ENCODE measurements at places on chromosomes 1 and 21.

GRCh38 chr1:183837062-183837461, 32.1 kb downstream of the RGL1 start:
- DNase-seq: no peak

- no peak for DNase-seq
Measured at GRCh38 chr1:94325377-94326302, 88.3 kb upstream of the ARHGAP29 start.

GRCh38 chr21:39601187-39601928, 11.4 kb upstream of the B3GALT5 start:
- DNase-seq: no peak

DNA sequence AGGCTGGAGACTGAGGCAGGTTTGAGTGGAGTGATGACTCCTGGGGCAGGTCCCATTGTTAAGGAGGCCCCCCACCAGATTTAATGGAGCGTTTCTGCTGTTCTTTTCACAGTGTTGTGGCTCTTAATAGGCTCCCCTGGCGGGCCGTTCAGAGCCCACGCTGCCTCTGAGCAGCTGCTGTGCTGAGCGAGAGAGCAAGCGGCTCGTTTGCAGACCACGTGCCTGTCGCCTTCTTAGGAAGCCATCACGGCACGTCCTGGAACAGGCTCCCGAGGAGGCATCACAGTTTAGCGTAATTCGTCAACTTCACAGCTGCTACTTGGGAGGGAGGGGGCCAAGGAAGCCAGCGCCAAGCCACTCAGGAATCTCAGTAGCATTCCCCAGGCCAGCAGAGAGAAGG, 70.5 kb upstream of the CTTNBP2NL start:
- DNase-seq: no peak

- no peak for DNase-seq
Measured at GRCh38 chr1:78536427-78536826, 45.7 kb downstream of the PTGFR start.

- DNase-seq: peak; percentile 84
Measured at GRCh38 chr1:153494976-153495535, 34.6 kb upstream of the S100A7 start.

GRCh38 chr1:180917306-180918065, 4.8 kb downstream of the KIAA1614 start:
- peak; percentile 40 for DNase-seq

- DNase-seq: no peak
Measured at GRCh38 chr1:172172352-172172831, 248.1 kb upstream of the C1orf105 start.

- no peak for DNase-seq
Measured at GRCh38 chr21:43667191-43667904, 8.0 kb downstream of the RRP1B start.

DNA sequence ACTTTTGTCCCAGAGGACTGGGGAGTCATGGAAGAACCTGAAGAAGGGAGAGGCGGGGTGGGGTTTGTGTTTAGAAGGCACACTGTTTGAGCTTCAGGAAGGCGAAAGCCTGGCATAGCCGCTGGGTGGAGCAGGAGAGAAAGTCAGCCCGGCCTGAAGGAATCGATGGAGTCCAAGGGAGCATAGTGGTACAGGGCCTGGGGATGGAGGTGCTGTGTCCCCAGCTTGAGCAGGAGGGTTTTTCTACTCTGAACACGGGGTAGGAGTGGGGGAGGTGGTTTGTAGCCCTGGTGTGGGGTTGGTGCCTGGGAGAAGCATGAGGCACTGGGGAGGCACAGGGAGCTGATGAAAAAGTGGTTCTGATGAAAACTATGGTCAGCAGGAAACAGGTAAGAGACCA, 4.7 kb upstream of the CCDC24 start:
- DNase-seq: no peak

DNA sequence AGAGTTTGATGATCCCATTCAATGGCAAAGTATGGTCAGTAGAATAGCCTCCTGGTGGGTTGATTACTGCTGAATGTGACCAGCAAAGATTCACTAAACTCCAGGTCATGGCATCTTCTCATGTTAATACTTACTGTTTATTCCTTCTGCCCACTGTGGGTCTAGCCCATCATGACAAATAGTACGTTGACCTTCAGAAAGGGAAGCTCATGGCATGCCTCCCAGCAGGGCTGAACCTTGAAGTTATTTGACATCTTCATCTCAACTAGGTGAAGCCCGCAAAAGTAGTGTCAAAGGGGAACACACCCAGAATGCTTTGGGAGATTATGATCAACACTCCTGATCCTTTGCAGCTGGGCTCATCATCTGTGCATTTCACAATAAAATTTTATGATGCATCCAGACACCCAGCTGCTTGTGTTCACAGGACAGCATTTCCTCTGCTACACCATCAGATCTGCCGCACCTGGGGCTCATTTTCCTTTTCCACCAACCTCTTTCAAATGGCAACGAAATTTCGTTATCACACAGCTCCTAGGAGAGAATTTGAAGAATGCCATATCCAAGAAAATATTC, 49.6 kb downstream of the HLX start:
- DNase-seq: no peak

GRCh38 chr1:96842215-96842614, 120.6 kb downstream of the PTBP2 start:
- no peak for DNase-seq

- no peak for DNase-seq
Measured at GRCh38 chr1:13585612-13585991, 2.0 kb downstream of the PDPN start.

DNA sequence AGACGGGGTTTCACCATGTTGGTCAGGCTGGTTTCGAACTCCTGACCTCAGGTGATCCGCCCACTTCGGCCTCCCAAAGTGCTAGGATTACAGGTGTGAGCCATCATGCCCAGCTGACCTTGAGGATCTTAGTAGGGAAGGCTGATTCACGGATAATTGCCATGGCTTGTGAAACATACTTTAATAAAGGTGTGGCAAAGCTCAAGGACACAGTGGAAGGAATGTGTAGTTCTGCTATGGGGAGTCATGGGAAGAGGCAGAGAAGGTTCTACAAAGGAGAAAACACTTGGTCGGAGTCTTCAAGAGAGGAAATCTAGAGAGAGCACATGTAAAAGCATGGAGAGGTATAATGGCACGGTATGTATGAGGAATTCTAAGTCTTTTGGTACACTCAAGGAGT, 12.7 kb upstream of the PTCH2 start:
- DNase-seq: no peak

GRCh38 chr21:39632796-39633442, 20.2 kb downstream of the B3GALT5 start:
- DNase-seq: no peak

GRCh38 chr1:54506594-54506993, 41.4 kb upstream of the ACOT11 start:
- DNase-seq: no peak

DNA sequence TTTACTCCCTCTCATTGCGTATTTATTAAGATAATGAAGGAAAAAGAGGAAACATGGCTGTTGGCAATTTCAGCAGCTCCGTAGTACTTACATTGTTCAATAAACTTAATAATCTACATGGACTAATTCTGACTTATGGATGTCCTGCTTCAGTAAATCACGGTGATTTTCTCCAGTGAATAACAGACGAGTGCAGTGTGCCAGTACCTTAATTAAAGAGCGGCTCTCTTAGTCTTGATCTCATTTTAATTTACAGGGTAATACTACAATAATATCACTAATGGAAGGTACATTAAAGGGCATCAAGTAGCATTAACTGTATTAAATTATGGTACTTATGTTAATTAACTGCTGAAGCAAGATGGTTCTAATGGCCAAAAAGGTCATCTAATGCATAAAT, 187.2 kb downstream of the NTNG1 start:
- no peak for DNase-seq

DNA sequence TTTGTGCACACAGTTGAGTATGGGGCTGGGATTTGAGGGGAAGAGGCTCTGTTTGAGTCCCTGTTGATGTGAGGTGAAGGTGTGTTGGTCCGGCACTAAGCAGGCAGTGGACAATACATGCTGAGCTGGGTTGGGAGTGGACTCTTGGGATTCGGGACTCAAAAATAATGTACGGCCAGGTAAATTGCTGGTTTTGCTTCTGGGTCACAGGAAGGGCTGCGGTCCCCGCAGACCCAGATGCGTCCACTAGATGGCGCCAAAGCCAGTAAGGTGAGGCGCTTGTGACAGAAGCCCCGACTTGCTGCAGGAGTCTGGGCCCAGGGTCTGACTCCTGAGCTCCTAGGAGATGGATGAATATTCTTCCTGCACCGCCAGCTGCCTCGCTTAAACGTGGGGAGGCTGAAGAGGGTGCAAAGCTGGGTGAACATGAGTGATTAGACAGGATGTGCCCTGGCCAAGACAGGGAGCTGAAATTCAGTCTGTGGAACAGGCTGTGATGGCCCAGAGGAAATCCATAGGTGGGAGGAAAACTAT, 61.4 kb downstream of the ACBD3 start:
- DNase-seq: peak; percentile 94

GRCh38 chr21:42694751-42695696, 41.6 kb downstream of the PDE9A start:
- DNase-seq: no peak

- DNase-seq: no peak
Measured at GRCh38 chr1:44420535-44420934, 15.5 kb downstream of the RNF220 start.

DNA sequence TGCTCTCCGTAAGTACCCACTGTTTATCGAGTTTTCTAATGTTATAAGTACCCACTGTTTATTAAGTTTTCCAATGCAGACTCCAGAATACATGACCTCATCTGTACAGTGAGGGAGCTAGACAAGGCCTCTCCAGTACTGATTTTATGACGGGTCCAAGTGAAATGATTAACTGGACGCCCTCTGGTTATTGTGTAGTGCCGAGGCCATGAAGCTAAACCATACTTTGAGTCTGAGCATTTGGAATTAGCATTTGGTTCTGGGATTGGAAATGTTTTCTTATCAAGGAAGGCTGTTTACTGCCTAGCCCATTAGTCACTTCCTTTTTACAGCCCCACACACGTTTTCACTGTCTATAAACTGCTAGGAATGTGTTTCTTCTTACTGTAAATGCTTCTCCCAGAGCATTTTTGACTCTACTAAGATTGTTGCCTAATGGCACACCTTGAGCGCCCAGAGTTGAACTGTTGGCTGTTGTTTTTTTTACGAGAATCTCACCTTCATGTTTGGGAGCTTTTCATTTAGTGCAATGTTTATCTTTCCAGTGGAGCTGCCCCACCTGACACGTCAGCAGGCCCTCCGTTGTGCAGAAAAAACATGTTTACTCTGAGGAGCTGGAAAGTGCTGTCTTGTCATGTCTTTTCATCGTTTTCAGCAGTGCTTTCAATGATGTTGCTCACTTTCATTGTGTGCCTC, 26.9 kb downstream of the SPATA46 start:
- no peak for DNase-seq

GRCh38 chr1:156492591-156493080, 7.9 kb downstream of the MEF2D start:
- peak; percentile 92 for DNase-seq

DNA sequence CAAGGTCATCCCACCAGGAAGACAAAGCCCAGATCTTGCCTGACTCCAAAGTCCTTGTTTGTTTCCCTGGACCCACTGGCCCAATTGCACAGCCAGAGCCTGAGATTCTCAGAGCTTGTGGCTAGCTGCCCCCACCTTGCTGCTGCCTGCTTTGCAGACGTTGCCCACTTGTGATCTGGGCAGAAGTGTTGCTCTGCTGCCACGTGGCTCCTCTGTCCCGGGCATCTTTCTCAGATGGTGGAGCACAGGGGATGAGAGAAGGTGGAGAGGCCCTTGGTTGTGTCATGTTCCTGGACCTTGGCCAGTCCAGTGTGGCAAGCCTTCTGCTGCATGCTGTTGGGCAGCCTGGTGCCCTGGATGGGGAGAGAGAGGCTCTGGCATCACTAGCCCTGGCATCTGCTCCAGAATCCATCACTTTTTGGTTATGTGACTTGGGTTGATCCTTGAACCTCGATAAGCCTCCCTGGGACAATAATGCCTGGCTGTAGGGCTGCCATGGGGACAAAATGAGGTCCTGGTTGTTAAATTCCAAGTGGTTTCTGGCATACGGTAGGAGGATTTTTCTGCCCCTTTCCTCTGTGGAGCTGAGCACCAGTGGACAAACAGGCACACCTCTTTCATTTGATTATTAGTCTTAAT, 1.5 kb upstream of the NR0B2 start:
- DNase-seq: peak; percentile 12

DNA sequence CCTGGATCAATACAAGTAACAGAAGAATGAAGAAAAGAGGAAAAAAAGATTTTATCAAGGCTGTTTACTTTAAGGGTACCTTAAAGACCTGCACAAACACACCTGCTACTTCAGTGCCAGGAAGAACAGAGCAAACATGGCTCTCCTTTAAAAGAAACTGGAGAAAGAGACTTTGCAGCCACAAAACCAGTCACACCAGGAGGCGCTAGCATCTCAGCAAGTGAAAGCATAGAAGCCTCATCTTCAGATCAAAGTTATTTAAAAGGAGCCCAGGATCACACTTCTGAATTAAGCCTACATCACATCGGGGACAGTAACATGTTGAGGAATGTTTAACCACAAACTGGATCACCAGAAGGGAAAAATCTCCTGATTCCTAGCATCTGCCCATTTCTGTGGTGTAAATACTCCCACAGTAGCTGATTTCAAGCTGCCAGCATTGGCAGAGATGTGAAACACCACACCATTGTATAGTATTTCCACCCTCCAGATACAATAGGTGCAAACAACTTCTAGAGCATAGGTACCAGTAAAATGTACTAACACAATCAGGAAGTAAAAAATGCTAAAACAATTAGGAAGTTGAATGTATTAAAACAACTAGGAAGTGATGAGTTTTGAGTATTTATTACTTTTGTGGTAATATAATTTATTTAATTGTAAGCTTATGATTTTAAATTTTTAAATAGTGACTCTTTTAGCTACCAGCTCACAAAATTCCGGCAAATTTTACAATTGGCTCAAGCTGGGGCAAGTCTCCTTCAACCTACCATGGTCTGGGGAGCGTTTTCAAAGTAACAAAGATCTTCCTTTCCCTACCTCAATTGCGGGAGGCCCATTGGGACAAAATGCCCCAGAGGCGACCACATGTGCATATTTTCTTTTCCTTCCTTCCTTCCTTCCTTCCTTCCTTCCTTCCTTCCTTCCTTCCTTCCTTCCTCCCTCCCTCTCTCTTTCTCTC, 105.3 kb upstream of the CLDN14 start:
- DNase-seq: peak; percentile 14

DNA sequence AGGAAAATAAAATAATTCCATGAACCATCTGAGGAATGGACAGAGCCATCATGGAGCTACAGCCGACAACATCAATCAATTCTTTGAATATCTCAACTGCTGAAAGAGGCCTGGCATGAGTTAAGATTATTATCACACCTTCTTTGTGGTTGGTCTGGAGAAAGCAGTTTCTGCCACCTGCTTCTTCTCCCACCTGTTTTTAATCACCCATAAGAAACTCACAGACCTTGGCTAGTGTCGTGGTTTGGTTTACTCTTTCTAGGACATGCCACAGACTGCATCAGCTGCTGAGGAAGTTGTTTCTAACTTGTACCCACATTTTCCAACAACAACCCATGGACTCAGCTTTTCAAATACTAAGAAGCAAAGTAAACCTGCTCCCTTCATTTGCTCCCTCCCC, 65.6 kb downstream of the NTPCR start:
- peak; percentile 63 for DNase-seq

GRCh38 chr1:178973652-178974101, 52.0 kb upstream of the FAM20B start:
- DNase-seq: peak; percentile 28

Data from RPMI8226 (cell line).